Activated T-cell treated with anti-CD3 and anti-CD28 coated beads for 1 hour (primary cell): ENCODE measurements at places on chromosomes 4 and X.

GRCh38 chr4:128579154-128579853 lies 230.2 kb upstream of the JADE1 start:
- no peak for DNase-seq

- no peak for DNase-seq
Observed at GRCh38 chrX:49266523-49267445, 2.3 kb upstream of the FOXP3 start.

DNA sequence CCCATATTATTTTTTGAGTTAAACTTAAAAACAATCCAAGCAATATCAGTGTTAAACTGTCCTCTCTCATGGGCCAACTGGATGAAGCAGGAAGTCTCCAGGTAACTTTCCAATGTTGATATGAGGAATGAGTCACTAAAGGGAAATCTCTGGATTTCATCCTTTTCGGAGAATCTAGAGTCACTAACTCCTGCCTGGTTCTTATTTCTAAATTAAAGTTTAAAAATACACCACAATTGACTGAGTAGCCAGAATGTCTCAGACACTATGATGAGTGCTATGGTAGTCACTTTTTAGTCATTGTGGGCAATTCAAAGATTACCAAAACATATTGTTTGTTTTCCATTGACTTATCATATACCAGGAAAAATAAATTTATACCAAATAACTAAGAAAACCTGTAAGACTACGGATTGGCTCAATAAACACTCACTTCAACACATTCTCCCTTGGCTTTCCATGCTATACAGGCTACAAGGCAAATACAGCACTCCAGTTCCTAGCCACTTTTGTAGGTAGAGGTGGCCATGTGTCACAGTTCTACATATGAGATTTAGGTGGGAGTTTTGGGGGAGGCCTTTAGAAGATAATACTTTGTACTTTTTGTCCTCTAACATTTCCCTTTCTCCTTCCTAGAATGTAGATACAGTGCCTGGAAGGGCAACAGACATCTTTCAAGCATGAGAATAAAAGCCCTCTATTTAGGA lies 8.6 kb downstream of the SLC9B2 start:
- DNase-seq: no peak

GRCh38 chrX:152202886-152203285 lies 64.5 kb upstream of the MAGEA10 start:
- DNase-seq: no peak

- no peak for DNase-seq
Observed at GRCh38 chr4:168874083-168874482, 136.0 kb downstream of the CBR4 start.

DNA sequence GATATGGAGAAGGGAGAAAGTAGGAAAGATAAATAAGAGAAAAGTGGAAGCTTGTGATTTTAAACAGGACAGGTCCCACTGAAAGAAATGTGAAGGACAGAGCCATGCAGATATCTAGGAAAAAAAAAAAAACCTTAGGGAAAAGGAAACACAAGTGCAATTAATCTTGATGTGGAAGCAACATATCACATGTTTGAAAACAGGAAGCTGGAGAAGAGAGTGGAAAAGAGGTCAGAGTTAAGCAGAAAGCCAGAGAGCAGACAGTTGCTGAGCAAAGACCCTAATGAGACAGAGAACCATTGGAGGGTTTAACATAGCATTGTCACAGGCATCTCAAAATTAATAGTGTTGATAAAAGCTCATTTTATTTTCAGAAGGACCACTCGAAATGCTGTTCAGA lies 89.7 kb downstream of the SPOCK3 start:
- no peak for DNase-seq

- no peak for DNase-seq
Observed at GRCh38 chrX:13837290-13837745, 20.4 kb upstream of the GPM6B start.

GRCh38 chrX:2351321-2351720 lies 149.5 kb downstream of the DHRSX start:
- DNase-seq: no peak

- no peak for DNase-seq
Observed at GRCh38 chr4:126058596-126058995, 743.8 kb downstream of the FAT4 start.

GRCh38 chr4:26058537-26058936 lies 144.5 kb downstream of the SMIM20 start:
- no peak for DNase-seq
